ENCODE measurements at places on chromosomes 3 and 15. TPM values are rescaled to one million over a fixed set of nuclear protein-coding genes. Genes with fewer than 3 reads are reported as not detected.

DNA sequence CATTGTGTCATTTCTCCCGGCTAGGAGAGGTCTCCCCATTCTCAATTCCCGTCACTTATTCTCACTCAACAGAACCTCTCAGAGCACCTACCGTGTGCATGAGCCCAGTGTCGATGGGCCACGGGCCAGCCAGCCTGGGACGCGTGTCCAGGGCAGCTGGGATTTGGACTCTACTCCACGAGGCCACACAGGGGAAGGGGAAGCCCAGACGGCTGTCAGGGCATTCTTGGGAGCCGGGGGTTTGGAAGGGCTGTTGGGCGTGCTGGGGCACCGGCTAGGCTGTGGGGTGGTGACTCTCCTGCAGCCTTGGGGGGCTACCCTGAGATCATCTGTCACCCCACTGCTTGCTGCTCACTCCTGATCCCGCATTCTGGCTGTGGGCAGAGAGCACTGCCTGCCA is 41.7 kb upstream of the PCSK6 start:
- DNase-seq = no peak

DNA sequence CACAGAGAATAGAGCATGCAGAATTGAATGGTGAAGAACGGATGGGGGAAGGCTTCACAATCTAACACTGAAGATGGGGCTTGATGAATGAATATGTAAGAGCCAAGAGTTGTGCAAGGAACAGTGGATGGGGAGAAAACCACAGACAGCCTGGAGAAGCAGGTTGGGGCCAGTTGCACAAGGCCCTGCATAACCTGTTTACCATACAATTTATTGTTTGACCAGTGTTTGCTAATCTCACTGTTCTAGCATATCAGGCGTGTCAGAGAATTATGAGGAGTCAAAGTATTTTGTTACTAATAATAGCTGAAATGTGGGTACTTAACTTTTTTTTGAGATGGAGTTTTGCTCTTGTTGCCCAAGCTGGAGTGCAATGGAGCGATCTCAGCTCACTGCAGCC is 36.4 kb downstream of the LINS1 start:
- DNase-seq = no peak

GRCh38 chr3:71061581-71061980 is 521.9 kb downstream of the FOXP1 start:
- no peak for DNase-seq

- DNase-seq = no peak
Measured at GRCh38 chr3:58170376-58170775, 40.4 kb downstream of the DNASE1L3 start.

- DNase-seq = no peak
Measured at GRCh38 chr3:186277268-186277909, 84.6 kb downstream of the DGKG start.

DNA sequence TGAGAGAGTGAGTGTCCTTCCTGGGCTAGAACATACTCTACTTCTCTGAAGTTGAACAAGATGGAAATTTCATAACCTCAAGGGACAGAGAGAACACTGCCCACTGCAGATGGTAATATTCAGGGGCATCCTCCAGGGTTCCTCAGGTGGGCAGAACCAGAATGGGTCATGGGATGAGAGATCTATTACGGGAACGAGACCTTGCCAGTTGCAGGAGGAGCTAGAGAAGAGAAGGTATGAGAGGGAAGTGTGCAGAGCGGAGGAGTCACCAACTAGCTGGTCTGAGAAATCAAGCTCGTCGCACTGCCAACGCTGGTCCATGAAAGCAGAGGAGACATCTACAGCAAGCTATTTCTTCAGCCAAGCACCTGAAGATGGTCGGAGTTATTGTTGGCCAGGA is 184.7 kb downstream of the TJP1 start:
- DNase-seq = no peak

GRCh38 chr3:43998370-43998835 is 243.3 kb upstream of the TOPAZ1 start:
- no peak for DNase-seq

- DNase-seq = no peak
Measured at GRCh38 chr15:99590913-99591646, 25.3 kb downstream of the MEF2A start.

GRK7 gene
- total RNA-seq = not detected

PLA2G4E gene
- total RNA-seq = 0.17 TPM

Data from right cardiac atrium (tissue), 5 donors.